Hepatocyte (in vitro differentiated cells): ENCODE measurements at places on chromosomes 4 and X. TPM values are rescaled to one million over a fixed set of nuclear protein-coding genes. Genes with fewer than 3 reads are reported as not detected.

Gene MAGEA12
- not detected in 2 replicates for polyA plus RNA-seq

Gene NIPAL1
- 5.6 and 6.1 TPM in 2 replicates for polyA plus RNA-seq

Gene EDNRA
- 12.8 and 19.0 TPM in 2 replicates for polyA plus RNA-seq

GRCh38 chrX:119753639-119754257, 4.6 kb upstream of the SOWAHD start:
- no peak overlapping the region for H3K27ac ChIP-seq
- H3K36me3 ChIP-seq, result no peaks in the 10 kb centered on the region
- H3K27me3 ChIP-seq, result no peaks in the 10 kb centered on the region
- DNase-seq, result peak; percentile 34
- no peaks in the 10 kb centered on the region for H3K4me1 ChIP-seq
